ENCODE measurements at places on chromosomes 1 and 21. TPM values are rescaled to one million over a fixed set of nuclear protein-coding genes. Genes with fewer than 3 reads are reported as not detected.
A peak's percentile ranks its signal among the peaks of the same experiment; 100 is the strongest.

The CHODL gene
- total RNA-seq = 0.45 TPM

DNA sequence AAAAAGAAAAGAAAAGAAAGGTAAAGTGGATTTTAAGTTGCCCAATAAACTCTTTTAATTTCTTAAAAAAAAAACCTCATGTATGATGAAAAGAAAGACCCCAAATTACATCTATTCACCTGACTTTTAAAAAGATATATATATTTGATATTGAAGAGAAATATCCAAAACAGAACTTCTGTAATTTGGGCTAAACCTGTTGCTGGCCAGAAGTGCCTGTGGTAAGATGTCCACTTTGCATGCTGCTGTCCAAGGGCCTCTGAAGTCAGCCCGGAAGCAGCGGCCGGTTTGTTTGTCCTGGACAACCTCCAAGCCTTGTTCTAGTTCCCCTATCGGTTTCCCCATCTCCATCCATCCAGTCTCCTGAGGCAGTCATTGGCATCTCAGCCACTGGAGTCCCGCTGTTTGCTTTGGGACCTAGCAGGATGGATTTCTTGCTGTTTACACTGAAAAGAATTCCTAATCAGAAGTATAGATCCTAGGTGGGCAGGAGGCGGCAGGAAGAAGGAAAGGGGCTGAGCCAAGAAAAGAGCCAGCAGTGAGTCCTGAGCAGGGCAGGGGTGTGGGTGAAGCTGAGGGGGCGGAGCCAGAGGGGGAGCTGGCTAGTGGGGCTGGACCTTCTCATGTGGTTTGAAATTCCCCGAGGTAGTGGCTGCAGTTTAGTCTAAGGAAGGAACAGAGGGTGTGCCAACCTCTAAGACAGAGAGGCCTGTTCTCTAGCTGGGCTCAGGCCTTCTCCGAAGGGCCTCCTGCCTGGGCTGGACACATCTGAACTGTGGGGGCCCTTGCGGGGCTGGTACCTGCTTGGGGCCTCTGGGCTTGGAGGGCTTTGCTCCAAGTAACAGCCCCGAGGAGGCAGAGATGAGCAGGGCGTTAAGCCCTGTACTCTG, 3.3 kb downstream of the NCMAP start:
- peak; percentile 63 for DNase-seq

GRCh38 chr1:206668351-206668750, 16.4 kb upstream of the MAPKAPK2 start:
- DNase-seq = no peak

GRCh38 chr1:24955161-24955560, 25.1 kb upstream of the RUNX3 start:
- no peak for DNase-seq

- DNase-seq = no peak
These were observed 85.1 kb upstream of the LMO4 start for GRCh38 chr1:87243573-87243972.

DNA sequence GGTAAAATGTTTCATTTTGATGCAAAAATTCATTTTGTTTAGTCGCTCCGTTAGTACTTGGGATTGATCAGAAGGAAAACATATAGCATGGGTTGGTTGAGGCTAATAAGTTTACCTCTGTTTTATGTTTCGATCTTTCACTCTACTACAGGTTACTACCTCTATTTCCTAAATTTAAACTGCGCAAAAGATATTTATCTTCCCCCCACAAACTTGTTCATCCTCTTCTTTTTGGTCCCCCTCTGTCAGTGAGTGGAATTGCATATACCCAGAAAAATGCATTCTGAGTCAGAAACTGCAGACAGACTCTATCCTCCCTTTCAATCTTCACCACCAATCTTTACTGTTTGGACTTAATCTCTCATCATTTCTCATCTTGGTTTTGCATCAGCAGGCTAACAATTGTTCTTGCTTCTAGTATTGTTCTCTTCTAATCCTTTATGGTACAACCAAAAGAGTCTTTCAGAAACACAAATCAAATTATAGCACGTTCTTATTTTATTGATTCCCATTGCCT, 316.0 kb upstream of the ADGRL4 start:
- no peak for DNase-seq

The NR1I3 gene
- not detected for total RNA-seq

The NUF2 gene
- total RNA-seq = not detected

The GNG4 gene
- total RNA-seq = not detected

The S100A7 gene
- not detected for total RNA-seq

- no peak for DNase-seq
These were observed 51.6 kb downstream of the PIK3CD start for GRCh38 chr1:9703165-9703509.

The MAP3K21 gene
- total RNA-seq = 0.28 TPM

The FMO1 gene
- 0.21 TPM for total RNA-seq

GRCh38 chr1:117013309-117013858, 11.8 kb downstream of the CD101 start:
- no peak for DNase-seq

The KIAA1614 gene
- total RNA-seq = 16.6 TPM

- no peak for DNase-seq
These were observed 108.4 kb downstream of the CNIH3 start for GRCh38 chr1:224724566-224724965.

DNA sequence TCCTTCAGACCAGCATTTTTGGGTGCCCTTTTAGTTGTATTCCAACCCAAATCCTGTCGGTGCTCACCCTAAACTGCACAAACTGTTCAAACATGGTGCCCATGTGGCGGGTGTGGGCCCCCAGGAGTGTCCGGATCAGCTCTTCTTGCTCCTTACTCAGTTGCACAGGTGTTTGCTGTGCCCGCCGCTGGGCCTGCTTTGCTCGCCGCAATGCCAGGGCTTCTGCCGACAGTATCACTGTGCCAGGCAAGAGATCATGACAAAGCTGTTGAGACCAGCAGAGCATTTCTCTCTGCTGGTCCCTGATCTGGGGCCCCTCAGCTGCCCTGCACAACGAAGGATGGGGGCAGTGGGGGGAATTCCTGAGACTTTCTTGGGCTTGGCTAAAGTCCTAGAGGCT, 4.9 kb downstream of the NR1I3 start:
- DNase-seq = no peak

DNA sequence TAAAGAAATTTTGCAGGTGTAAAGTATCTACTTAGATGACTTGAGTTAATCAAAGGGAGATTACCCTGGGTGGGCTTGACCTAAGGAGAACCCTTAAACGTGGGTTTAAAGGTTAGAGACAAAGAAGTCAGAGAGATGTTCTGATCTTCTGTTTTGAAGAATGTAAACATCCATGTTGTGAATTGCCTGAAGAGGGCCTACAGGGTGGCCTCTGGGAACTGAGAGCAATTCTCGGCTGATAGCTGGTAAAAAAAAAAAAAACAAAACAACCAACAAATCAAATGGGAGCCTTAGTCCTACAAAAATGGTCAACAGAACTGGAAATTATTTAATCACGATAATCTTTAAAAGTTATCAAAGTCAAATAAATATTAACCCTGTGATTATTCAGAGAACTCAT, 89.4 kb upstream of the BCL10 start:
- no peak for DNase-seq

DNA sequence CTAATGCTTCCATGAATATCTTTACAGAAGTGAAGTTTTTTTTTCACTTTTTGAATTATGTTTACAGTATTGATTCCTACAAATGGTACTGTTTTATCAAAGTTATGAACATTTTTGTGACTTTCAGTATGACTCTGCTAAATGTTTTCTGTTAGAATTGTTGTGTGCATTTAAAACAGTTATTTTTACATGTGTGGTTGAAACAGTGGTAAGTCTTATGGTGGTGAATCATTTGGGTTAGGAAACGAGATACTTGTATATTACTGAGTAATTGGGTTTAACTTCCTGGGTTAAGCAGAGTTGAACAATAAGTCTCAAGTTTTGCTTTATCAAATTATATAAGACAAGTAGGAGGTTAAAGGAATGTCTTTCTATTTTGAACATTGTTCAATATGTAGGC, 66.8 kb downstream of the VPS13D start:
- DNase-seq = no peak

GRCh38 chr1:150968491-150968890, 6.1 kb downstream of the CERS2 start:
- DNase-seq = no peak

GRCh38 chr1:222521299-222522104, 26.4 kb downstream of the HHIPL2 start:
- no peak for DNase-seq

DNA sequence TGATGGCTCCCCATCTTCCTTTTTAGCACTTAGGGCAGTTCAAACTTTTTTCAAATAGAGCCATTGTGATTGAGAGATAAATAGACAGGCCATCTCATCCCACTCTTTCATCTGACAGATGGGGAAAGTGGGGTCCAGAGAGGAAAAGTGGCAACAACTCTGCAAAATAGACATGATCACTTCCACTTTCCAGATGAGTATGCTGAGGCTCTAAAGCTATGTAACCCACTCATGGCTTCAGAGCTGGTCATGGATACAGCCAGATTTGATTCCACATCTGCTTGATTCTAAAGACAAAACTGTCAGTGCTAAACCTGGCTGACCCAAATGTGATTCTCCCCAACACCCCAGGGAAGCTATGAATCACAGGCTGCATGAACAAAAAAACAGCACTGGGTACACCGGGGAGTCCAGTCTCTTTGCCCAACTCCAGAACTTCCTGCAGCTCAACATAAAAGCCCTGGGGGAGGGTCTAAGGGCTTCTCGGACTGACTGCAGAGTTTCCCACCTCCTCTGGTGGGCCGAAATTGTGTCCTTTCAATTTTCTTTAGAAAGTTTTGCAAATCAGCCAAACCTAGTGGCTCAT, 59.3 kb downstream of the PLPP3 start:
- no peak for DNase-seq

DNA sequence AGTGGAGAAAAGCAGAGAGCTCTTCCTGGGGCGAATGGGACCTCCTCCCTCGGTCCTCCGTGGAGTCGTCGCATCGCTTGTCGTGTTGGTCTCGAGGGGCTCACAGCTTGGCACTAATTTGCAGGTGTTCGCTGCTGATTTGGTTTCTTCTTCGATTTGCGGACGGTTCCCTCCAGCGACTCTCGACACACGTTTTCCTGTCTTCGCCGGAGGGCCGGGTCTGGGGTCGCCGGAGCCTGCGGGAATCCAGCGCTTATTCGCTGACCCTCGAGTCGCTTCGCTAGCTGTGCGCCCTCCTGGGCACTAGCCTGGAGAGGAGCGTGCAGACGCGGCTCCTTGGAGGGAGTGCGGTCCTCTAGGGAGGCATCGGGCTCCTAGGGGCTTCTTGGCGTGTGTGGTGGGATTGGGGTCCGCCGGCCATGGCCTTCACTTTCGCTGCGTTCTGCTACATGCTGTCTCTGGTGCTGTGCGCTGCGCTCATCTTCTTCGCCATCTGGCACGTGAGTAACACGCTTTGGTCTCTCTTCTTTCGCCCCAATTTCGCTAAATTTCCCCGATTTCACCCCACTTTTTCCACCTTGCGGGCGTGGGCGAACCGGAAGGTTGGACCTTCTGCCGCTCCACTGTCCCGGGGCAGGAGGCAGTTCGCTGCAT, 766 bp downstream of the CNIH3 start:
- DNase-seq = no peak

- peak; percentile 97 for DNase-seq
These were observed at the start of gene SMIM12 for GRCh38 chr1:34859446-34860200. TSS of gene SMIM12 (minus strand) at chr1:34859749. CDS start at chr1:34855977, 3,772 bp downstream.

DNA sequence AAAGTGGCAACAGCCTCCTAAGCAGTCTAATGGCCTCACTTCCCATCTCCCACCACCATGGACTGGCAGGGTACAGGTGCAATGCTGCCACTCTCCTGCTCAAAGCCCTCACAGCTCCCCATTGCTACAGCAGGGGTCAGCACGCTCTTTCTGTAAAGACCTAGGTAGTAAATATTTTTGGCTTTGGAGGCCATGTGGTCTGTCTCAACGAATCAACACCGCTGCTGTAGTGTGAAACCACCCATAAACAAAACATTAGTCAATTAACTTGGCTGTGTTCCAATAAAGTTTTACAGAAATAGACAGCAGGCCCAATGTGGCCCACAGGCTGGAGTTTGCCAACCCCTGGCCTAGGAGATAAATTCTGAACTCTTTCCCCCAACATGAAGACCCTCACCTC, 44.6 kb upstream of the TMEM125 start:
- DNase-seq = no peak

The FLG2 gene
- total RNA-seq = not detected

The PRR9 gene
- total RNA-seq = not detected

The TMPRSS2 gene
- total RNA-seq = not detected

- DNase-seq = no peak
These were observed 16.9 kb upstream of the MAP10 start for GRCh38 chr1:232788235-232788872.

The ZNF593OS gene
- not detected for total RNA-seq

DNA sequence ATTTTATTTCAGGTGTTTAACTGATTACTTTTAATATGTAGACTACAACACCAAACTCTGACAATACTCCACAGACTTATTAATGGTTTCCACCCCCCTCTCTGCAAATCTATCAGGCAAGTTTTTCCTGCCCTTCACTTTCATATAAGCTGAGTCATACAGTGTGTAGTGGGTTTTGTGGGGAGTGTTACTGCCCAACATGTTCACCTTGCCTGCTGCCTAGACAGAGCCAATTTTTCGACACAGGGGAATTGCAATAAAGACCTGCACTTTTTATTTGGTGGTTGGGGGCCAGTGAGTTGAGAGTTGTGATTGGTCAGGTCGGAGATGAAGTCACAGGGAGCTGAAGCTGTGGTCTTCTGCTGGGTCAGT, 119.7 kb downstream of the PPIAL4G start:
- DNase-seq = no peak

- no peak for DNase-seq
These were observed 10.1 kb upstream of the NTPCR start for GRCh38 chr1:232940262-232940661.

The TDRD5 gene
- not detected for total RNA-seq

GRCh38 chr1:95230768-95231191, 3.2 kb upstream of the RWDD3 start:
- DNase-seq = peak; percentile 44

- peak; percentile 34 for DNase-seq
These were observed 100.4 kb upstream of the ZNF281 start for GRCh38 chr1:200510228-200510623.

The DMBX1 gene
- not detected for total RNA-seq

GRCh38 chr1:156591432-156592157, at the start of gene NAXE:
TSS of gene NAXE (plus strand) at chr1:156591776. CDS start at chr1:156591805, 29 bp downstream.
- peak; percentile 90 for DNase-seq

- DNase-seq = no peak
These were observed 18.1 kb downstream of the CFAP74 start for GRCh38 chr1:1985375-1986050.

DNA sequence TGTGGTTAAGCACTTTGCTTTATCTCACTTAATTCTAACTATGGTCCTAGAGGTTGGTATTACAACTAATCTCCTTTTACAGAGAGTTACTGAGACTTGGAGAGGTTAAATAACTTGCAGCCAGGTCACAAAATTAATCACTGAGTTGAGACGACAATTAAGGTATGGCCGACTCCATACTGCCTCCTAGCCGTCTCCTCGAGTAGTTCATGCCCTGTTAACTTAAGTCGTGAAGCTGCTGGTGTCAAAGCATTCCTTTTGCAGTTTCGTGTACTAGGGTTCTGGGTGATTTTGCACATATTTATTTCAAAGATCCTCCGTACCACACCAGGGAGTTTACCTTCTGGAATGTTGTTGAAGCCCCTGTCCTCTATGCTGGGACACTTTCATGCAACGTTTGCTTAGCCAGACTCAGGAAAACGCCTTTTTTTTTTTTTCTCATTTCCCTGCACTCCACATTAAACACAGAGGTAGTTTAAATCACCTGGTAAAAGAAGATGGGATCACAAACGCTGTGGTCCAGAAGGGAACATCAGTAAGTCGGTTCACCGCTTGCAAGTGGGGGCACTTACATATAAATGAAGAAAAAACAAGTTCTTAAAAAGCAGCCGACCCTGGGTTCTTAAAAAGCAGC, 570 bp upstream of the NEK7 start:
- peak; percentile 51 for DNase-seq
